ENCODE measurements at places on chromosomes 16 and 17.

DNA sequence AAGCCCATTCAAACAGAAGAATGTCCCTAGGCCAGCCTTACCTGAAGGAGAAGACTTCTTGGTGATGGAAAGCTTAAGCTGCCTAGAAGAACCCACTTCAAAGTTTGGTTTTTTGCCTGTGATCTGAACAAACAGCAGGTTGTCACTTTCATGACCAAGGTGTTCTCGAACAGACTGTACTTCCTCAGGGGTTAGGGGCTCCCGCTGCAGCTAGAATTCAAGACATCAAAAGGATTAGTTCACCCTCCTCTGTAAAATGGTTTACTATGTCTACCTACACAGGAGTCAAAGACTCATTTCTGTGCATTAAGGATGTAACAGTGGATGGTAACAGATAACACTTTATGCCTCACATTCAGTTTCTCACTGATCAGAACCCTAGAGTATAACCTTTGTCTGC lies 13.2 kb downstream of the CIAPIN1 start:
- DNase-seq = no peak

- peak; percentile 69 for DNase-seq
Observed at GRCh38 chr17:17693253-17694168, 12.3 kb downstream of the RAI1 start.

DNA sequence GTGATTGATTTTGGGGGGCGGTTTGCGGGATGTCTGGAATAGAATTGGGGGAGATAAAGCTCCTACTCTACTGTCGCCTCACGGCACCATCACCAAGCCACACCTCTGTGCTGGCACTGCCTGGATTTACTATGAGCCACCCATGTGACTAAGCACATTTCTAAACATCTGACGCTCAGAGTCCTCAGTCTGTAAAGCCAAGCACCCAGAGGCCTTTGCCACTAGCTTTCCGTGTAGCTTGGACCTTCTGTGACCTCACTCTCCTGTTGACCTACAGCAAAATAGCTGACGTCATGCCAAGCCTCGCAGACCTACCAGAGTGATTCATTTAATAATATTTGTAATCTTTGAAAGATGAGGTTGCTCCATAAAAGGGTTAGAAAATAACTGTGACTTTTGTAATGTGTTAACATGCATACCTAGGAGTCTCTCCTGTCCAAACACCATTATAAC lies 38.5 kb upstream of the MYOCD start:
- DNase-seq = no peak

DNA sequence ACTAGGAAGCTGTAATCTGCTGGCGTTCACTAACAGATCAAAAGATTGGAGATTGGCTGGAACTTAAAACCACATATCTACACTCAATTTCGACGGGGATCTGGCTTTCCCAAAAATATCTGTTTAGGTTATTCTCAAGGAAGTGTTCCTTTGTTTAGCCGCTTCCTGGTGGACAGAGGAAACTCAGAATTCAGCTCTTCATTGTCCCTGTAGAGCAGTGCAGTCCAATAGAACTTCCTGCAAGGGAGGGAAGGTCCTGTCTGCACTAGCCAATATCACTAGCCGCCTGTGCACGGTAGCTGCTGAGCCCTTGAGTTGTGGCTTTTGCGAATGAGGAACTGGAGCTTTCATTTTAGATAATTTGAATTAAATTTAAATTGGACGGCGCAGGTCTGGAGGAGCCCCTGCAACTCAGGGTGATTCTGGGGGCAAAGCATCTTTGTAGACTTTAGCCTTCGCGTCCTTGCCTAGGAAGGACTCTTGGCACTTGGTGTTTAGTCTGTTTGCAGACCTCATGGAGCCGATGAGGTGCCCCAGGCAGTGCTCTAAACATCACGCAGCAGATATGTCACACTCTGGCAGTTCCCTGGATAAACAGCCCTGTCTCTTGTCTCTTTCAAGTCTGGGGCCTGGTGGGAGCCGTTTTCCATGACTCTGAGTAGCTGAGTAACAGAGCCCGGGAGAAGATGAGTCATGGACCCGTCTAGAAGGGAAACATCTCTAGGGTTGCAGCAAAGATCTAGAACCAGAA lies 122.2 kb downstream of the CCDC182 start:
- DNase-seq = no peak

- DNase-seq = no peak
Observed at GRCh38 chr17:46170639-46171429, 22.4 kb downstream of the KANSL1 start.

GRCh38 chr17:51166987-51167931 lies 1.0 kb downstream of the NME2 start:
- peak; percentile 55 for DNase-seq

GRCh38 chr17:80613732-80614071 lies 69.1 kb downstream of the RPTOR start:
- DNase-seq = no peak

All from NCI-H1436 (cell line).